ENCODE measurements at places on chromosomes 2 and 18.

DNA sequence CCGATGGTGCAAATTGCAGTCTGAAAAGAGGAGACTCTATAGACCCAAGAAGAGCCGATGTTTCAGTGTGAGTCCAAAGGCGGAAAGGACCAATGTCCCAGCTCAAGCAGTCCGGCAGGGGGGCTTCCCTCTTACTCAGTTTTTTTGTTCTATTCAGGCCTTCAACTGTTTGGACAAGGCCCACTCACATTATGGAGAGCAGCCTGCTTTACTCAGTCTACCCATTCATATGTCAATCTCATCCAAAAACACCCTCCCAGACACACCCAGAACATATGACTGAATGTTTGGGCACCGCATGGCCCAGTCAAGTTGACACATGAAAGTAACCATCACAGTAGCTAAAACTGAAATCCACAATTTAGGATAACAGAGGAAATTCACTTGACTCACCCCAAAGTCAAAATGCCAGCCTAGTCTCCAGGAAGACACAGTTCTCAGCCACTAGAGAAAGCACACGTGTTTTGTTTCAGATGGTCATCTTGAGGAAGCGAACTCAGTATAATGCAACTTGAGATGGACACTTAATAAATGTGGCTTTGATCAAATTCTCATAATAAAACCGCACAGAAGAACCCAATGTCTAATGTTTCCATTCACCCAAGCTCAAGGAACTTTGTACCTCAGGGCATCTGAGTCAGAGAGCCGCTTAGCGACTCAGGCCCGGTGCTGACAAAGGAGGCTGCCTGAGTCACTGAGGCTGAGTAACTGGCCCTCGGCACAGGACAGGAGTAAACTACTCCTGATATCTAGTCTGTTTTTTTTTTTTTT is 2.4 kb downstream of the FHL2 start:
- DNase-seq = no peak

DNA sequence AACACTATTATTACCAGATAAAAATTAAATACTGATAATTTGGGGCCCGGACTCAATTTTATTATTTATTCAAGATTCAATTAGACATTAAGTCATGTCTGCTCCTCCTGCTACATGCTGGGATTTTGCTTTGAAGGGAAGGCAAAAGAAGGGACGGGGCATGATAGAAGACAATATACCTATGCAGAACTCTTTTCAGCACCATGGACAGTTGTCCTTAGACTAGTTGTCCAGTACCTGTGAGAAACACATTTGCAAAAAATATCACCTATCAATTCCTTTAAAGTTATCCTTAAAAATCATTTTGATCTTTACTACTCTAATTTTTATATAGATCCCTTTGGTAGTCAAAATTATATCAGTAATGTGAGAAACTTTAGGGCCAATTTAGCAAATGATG is 100.2 kb upstream of the SULT1C3 start:
- no peak for DNase-seq

DNA sequence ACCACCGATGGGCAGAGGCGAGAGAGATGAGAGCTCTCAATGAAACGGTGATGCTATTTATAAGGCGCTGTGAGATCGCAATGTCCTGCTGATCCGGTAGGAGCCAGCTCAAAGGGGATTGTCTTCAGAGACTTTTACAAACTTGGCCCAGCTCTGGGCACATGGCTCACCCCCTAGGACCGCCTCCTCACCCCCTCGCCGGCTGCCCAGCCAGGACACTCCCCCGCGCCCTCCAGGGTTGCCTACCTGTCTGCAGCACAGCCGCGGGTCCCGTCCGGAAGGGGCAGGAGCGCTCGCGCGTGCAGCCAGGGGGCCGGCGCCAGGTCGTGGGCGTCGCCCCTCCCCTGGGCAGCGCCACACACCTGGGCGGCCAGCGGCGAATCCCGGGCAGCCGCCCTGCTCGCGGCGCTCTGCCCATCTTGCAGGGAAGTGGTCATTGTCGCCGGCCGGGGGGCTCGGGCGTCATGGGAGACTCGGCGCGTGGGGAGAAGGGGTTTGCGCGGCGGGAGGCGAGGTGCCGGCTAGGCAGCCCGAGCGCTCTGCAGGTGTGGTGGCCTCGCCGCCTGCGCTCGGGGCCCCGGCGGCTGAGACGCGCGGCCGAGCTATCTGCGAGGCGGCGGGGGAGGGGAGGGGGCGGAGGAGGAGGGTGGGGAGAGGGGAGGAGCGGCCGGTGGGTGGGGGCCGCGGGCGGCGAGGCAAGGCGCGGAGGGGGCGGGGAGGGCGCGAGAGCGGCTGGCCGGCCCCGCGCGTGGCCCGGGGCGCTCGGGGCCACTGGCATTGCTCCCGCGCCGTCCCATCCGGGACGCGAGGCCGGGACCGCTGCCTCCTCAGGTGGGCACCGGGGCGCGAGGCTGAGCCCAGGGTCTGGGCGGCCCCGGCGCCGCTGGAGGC is at the start of gene GRB14:
GRB14 (minus strand) TSS at position 610 of the 891 bp plus-strand sequence; CDS start at position 437, 173 bp downstream.
- peak; percentile 25 for DNase-seq

- DNase-seq = no peak
Observed at GRCh38 chr2:212618636-212619035, 80.0 kb upstream of the ERBB4 start.

DNA sequence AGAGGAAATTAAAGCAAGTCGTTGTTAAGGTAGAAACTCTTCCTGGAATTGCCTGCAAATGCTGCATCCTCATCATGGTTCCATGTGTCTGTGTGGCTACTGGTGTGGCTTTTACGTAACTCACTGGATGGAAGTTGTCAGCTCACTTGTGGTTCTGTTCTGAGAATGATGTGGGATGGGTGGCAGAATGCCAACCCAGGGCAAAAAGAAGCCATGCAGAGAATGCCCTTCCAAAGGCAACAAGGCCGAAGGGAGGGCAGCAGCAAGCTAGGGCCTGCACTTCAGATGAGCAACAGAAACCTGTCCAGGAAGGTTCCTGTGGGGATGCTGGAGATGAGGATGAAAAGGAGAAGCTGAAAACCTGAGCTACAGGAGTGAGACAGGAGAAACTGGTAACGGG is 10.4 kb upstream of the NAPG start:
- DNase-seq = no peak

GRCh38 chr2:191253476-191253875 is 8.3 kb downstream of the MYO1B start:
- no peak for DNase-seq

- DNase-seq = peak; percentile 28
Observed at GRCh38 chr18:59575995-59576394, 121.2 kb downstream of the CCBE1 start.

DNA sequence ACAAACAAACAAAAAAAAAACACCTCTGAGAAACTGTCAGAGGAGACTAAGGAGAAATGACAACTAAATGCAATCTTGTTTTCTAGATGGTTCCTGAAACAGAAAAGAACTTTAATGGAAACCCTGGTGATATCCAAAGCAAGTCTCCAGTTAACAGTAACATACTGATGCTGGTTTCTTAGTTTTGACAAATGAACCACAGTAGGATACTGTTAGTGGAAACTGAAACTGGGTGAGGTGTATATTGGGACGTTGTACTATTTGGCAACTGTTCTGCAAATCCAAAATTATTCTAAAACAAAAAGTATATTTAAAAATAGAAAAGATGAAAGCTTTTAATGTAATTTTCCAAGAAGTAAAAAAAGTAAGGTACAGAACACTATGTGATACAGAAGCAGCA is 11.4 kb downstream of the SESTD1 start:
- no peak for DNase-seq

DNA sequence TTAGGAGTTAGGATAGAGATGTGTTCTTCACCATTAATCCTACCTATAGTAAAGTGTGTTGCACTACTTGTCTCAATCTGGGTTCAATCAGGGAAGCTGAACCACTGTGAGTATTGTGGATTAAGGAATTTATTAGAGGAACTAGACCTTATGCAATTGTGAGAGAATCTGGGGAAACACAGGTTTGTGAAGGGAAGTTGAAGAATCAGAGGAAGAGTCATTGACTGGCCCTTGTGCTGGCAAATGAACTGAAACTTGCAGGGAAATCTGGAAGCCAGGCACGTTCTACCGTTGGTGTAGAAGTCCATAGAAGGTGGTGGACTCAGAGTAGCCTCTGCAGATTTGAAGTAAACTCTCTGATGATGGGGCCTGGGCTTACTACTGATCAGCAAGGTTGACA is 44.7 kb upstream of the HK2 start:
- DNase-seq = no peak

GRCh38 chr18:2336690-2337392 is 234.5 kb downstream of the METTL4 start:
- DNase-seq = no peak

- no peak for DNase-seq
Observed at GRCh38 chr2:15028406-15028805, 395.9 kb downstream of the LRATD1 start.

DNA sequence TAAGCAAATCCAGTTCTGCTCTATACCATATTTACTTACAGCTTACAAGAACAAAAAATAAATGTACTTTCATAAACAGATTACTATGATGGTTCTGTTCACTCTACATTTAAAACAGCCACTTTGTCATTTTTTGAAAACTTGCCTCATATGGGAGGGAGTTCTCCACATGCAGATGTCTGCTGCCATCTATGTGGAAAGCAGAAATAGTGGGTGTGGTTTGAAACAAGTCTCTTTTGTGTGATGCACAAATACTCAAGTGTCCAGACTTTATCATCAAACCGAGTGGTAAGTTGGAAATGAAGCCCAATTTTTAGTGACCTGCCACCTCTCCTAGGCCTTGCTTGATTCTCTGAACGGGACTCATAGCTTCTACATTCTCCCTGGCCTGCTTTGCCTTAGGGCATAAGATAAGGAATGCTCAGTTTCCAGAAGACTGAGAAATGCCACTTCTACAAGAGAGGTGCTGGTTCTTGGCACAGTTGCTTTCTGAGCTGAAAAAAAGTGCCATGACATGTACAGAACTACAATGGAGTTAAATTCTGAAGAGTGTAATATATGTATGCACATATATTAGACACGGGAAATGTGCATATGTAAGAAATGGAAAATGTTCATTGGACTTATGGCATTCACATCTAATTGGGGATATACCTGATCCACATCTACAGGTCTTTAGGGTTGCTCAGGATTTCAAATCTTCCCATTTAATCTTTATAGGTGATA is 221.0 kb downstream of the SLC8A1 start:
- DNase-seq = no peak

- DNase-seq = peak; percentile 15
Observed at GRCh38 chr18:40380686-40381439, 1574.2 kb upstream of the PIK3C3 start.

DNA sequence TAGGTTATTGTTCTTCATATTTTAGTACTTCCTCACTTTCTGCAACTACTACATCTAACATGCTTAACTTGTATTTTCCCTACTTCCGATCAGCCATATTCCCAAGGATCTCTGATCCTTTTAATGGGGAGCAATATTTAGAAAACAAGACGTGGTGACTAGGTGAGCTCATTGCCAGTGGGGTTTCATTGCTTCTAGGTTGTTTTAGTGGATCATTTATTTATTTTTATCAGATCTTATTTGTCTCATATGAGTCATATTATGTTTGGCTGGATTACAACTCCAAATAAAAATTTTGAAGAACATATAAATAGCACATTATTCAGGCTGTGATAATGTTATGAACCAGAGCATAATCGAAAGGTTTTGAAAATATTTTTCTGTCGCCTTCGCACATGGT is 480.9 kb upstream of the TMEFF2 start:
- no peak for DNase-seq

DNA sequence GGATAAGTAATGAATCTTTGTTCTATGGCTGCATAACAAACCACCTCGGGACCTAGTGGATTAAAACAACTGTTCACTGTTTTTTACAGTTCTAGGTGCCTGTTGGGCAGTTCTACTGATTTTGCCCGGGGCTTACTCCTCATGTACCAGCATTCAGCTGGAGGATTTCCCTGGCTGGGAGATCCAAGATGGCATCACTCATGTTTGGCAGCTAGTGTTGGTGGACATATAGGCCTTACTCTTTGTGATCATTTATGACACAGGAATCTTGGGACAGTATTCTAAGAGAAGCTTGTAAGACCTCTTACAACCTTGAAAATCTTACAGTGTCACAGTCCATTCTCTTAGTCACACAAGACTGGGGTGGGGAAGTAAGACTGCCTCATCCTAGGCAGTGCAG is 4.6 kb downstream of the MARCHF7 start:
- DNase-seq = no peak

DNA sequence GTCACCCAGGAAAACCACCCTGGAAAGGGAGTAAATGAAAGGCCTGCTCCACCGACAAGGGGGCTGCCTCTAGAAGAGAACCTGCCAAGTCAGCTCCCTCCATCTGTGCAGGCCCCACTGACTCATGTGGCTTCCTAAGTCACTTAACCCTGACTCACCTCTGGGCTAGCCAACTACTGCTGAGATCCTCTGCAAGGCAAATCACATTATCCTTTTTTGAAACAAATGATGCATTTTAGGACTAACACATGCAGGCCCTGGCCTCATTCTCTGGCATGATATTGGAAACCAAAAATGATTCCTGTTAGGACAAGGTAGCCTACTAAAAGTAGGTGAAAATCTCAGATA is 474.6 kb downstream of the EPHA4 start:
- DNase-seq = no peak

GRCh38 chr2:84115173-84115857 is 343.8 kb downstream of the SUCLG1 start:
- DNase-seq = no peak

DNA sequence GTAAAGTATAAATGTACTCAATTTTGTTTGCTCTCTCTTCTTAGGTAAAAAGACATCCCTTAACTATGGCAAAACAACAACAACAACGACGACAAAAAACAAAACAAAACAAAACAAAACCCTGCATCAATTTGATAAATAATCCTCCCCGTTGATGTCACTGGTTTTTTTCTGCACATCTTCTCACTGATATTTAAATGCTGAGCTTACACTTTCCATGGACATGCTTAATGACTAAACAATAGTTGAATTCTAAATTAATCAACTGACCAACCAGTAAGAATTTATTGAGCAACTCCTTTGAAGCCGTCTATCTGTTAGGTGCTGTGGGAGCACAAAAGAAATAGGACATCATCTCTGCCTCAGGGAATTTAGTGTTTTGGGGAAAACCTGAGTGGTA is 20.2 kb upstream of the POLE4 start:
- no peak for DNase-seq

DNA sequence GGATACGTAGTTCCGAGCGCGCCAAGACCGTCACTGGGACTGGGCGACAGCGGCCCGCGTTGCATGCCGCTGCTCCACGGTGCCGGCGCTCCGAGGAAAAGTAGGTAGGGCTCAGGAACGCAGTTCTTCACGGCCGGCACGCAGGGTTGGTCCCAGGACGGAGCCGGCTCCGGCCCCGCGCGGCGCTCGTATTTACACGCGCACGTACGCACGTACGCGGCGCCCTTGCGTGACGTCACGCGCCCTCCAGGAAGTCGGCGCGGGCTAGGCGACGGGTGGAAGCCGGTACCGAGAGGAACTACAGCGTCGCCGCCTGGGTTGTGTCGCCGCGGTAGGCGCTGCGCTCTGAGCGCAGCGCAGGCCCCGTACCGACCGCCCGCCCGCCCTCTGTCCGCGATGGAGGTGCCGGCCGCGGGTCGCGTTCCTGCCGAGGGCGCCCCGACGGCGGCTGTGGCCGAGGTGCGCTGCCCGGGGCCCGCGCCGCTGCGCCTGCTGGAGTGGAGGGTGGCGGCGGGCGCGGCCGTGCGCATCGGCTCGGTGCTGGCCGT is at the start of gene CTDP1:
CTDP1 (plus strand) TSS at position 252 of the 548 bp plus-strand sequence; CDS start at position 397, 145 bp downstream.
- peak; percentile 69 for DNase-seq
